ENCODE measurements at places on chromosomes 4 and X.

DNA sequence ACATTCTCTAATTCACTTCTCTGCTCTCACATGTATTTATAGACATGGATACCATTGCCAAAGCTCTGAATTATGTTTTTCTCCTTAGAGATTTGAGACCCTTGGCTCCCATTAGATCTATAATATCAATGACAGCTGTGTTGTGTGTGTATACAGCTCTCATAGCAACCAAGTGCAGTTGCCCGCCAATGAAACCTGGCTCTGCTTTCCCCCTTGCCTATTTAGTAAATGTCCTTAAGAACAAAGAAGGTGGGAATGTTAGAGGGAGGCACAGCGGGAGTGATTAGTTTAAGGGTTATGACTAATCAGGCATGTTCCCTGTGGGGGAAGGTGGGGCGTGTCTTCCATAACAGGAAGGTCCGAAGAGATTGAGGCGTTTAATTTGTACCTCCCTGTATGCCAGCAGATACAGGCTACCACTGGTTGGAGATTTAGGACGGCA lies 100.5 kb upstream of the TBC1D9 start:
- DNase-seq: no peak

DNA sequence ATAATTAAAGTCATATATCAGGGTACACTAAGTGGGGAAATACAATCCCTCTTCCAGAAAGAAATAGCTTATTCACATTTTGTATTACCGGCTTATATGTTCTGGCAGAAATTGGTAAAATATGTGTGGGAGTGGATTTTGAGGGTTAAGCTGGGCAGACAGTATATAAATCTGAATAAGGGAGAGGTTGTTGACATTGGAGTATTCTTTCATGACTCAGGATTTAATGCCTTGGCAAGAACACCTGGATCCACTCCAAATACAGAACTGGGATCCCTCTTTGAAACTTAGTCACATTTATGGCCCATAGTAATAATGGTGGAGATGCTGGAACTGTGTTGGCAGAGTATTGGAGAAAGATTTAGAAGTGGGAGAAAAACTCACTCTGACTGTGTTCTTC lies 54.3 kb upstream of the TET2 start:
- DNase-seq: no peak

- DNase-seq: no peak
Measured at GRCh38 chr4:66766557-66766956, 778.7 kb downstream of the CENPC start.

GRCh38 chr4:152161676-152162330 lies 374.1 kb downstream of the FBXW7 start:
- DNase-seq: no peak

DNA sequence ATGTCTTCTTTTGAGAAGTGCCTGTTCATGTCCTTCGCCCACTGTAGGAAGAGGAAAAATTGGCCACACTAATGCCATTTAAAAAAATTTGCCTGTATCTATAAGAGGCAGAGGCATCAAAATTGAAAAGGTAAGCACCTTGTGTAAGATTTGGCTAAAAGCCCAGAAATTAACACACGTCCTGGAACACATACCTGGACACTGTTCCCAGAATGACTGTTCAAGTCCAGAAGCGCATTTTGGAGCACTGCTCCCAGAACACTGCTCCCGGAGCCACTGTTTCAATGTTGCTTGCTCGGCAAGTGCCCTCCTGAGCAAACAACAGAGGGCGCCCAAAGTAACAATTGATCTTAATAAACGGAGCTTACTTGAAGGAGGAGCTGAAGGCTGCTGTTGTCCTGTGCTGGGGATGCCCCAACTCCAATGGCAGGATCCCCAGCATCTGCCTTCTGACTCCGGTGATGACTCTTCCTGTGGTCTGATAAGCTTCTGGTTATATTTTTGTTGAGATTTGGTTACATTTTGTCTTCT lies 1958.6 kb downstream of the C4orf33 start:
- DNase-seq: peak; percentile 58

DNA sequence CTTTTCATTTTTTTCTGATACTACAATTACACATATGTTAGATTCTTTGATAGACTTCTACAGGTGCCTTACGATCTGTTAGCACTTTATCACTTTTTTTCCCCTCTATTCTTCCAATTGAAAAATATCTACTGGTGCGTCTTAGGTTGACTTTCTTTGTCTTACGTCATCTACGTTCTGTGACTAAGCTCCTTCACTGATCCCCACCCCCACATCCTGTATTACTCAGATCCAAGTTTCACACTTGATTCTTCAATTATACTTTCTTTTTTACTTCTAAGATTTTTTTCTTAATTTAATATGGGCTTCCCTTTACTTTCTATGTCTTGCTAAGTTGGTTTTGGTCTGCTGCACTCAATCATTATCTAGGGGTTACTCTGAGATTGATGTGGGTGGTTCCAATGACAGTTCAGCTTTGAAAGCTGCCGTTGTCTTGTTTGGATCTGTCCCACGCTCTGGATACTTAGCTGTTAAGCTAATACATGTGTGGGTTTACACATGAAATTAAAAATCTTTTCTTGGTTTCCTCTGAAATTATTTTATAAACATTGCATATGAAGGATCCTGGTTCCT lies 1321.1 kb downstream of the RAPGEF2 start:
- peak; percentile 4 for DNase-seq

GRCh38 chrX:154298312-154298711 lies 2.7 kb downstream of the TKTL1 start:
- DNase-seq: no peak

GRCh38 chrX:31038575-31039326 lies 33.1 kb downstream of the FTHL17 start:
- DNase-seq: peak; percentile 67
